Putamen (tissue), 1 donor: ENCODE measurements at places on chromosomes 1 and 21.

GRCh38 chr1:207279652-207280051 is 41.8 kb upstream of the CD55 start:
- no peak for DNase-seq

- no peak for DNase-seq
These were observed 21.5 kb downstream of the GJA5 start for GRCh38 chr1:147738739-147739476.

GRCh38 chr1:229887043-229887822 is 179.8 kb upstream of the GALNT2 start:
- DNase-seq: no peak

DNA sequence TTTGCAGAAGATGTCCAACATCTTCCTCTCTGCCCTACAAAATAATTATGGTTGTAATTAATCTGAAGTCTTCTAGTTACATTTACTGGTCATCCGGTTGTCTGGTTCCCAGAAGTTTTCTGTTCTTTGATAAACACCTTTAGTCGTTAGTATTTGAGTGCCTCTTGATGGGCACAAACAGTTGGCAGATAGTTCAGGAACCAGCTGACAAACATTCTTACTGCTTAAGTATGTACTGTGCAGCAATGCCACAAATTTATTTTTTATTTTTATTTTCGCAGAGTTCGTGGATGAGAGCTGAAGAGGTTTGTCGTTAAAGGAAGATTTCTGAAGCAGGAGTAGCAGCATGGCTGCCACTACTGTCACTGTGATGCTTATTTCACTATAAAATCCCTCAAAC is 84.7 kb downstream of the RABGAP1L start:
- no peak for DNase-seq

DNA sequence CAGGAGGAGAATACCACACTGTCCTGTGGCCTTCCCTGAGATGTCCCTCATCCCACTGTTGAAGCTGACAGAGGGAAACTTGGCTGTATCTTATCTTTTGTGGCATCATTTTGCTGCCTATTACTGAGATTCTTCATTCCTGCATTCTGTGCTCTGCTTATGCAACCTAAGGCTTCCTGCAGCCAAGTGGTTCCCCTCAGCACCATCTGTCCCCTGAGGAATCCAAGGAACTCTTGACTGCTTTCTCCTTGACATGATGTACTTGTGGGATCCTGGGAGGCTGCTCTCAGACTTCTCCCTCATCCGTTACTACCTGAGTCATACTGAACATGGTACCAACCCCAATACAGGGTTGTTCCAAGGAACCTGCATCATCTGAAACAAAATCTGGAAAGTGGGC is 21.1 kb upstream of the RIMKLA start:
- no peak for DNase-seq

GRCh38 chr1:23618586-23619083 is 59.3 kb upstream of the ID3 start:
- DNase-seq: no peak

DNA sequence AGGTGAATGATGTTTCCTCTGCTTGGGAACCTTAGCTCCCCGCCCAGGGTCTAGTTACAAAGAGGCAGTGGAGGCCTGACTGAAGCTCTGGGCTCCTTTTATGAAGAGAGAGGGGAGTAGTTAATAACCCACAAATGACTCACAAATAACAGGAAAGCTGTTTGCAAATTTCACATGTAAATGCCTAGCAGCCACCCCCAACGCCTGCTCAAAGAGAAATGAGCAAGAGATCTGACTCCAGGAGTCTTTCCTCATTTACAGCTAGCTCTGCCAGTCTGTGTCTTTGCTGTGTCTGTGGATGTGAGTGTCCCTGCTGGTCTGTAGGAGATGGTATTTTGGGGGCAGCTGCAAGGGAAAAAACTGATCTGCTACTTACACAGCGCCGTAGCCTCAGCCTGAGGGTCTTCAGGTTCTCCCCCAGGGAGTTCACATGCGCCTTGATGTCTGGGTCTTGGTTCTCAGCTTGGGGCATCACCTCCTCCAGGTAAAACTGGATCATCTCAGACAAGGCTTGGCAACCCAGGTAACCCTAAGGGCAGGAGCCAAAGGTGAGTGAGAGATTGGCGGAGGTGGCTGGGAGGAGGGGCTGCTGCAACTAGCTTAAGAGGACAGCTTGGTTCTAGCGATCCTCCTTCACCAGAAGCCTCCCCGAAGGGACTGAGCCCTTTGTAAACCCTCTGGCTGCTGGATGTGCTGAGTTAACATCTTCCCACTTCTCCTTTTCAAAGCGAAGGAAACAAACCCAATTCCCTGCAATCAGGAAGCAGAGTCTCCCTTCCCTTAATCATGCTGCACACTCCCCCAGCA is at the start of gene IL19:
Gene IL19 (plus strand): TSS at position 243 of the 807 bp plus-strand sequence. CDS start 65,890 bp downstream, outside the sequence.
- DNase-seq: peak; percentile 22

DNA sequence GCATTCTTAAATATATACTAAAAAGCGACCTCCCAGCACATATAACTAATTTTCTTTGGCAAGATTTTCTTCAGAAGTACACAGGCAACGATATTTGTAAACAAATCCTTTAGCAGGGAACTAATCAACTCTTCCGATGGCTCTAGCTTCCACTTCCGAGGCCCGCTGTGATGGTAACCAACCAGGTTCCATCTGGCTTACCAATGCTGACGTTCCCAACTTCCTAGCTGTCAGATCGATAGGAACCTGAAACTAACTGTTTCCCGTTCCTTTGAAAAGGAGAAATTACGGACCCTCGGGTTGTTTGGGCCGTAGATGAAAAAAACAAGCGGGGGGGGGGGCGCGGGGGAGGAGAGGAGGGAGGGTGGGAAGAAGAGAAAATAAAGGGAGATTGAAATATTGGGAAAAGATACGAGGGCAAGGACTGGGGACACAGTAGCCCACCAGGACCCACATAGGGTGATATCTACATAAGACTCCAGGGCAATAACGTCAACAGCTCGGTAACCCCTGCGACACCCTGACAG is 513 bp downstream of the GTF2B start:
- peak; percentile 42 for DNase-seq
